Right ventricle myocardium inferior (tissue), 1 donor: ENCODE measurements at places on chromosomes 5 and 9.
A peak's percentile ranks its signal among the peaks of the same experiment; 100 is the strongest.

GRCh38 chr5:75584641-75585040 is 26.6 kb upstream of the ANKDD1B start:
- DNase-seq, result no peak

GRCh38 chr5:74651710-74652109 is 11.2 kb upstream of the ENC1 start:
- no peak for DNase-seq

DNA sequence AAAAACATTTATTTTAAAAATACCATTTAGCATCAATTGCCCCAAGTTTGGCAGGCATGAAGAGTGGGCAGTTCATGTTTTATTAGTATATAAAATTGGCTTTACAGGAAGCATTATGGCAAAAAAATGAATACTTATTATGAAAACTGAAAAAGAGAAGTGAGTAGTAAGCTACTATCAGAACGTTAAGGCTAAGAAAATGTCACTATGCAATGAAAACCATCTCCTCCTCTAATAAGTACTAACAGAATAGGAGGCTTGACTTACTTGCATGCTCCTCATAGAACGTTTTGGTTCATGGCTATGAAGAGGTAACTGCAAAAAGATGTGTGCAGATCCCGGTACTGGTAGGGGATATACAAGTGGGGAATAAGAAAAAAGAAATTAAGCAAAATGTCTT is 23.6 kb downstream of the TICAM2 start:
- no peak for DNase-seq

DNA sequence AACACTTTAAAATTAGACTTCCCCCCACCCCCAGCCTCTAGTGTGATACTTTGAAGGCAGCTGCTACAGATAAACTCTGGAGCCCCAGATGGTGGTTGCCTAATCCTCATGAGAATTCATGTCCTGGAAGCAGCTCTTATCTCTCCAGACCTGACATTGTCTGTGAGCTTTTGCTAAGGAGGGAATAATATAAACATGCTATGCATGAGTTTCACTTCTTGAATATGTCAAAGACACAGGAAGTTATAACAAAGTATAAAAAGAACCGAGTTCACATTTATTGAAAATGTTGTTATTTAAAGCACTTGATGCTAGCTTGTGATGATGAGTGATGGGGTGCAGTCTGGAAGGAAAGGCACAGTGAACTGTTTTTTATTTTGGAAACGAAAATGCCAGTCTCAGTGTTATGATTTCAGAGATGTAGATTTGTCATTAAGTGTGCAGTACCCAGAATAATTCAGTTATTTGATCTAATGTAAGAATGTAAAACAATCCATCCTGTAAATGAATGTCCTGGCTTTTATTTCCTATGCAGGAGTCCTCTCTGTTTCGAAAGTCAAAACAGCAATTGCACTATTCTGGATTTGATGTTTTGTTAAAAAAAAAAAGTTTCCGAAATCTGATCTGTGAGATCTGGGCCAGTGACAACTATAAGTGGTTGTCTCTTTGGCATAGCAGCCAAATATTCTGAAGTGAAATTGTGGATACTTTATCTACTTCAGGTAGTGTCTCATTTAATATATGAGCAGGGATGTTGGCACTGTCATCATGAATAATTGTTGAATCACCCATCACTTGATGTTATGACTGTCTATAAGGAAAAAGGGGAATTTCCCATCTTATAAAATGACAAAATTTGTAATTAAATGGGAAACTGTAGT is 77.0 kb downstream of the ZCCHC7 start:
- DNase-seq, result no peak

DNA sequence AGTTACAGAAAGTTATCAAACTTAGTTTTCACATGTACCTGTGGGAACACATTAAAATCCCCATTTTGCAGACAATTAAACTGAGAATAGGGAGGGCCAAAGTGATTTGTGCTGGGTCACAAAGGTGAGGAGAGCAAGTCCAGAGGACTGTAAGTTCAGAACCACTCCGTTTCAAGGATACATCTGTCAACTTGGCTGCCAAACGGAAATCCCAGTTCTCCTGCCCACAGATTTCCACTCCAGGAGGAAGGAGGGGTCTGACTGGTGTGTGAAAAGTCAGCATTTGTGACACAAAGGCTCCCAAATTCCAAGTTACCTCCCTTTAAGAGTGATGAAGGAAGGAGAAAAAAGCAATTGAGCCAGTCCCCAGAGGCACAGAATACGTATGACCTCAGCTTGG is 42.3 kb downstream of the PRELID2 start:
- no peak for DNase-seq

DNA sequence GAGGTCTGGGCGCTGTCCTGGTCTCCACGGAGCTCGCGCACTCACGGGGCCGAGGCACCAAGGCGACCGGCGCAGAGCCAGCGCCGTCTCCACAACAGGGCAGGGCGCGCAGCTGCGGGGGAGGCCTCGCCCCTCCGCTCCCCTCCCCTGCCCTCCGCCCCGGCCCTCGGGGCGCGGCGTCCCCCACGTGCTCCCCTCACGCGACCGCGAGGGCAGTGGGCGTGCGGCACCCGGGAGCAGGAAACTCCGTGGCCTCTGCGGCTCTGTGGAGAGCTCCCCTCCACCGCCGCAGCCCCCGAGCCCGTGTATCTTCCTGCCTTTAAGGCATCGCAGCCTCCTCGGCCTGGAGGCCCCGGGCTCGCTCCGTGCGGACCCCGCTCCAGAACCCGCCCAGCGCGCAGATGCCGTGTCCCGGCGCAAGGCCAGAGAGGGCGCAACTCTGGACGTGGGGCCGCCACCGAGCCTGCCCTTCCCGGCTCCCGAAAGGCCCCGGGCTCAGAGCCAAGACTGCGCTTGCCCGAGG is 708 bp upstream of the TUBB4B start:
- DNase-seq, result peak; percentile 91

GRCh38 chr9:27548055-27548741 is 18.6 kb upstream of the MOB3B start:
- DNase-seq, result no peak

DNA sequence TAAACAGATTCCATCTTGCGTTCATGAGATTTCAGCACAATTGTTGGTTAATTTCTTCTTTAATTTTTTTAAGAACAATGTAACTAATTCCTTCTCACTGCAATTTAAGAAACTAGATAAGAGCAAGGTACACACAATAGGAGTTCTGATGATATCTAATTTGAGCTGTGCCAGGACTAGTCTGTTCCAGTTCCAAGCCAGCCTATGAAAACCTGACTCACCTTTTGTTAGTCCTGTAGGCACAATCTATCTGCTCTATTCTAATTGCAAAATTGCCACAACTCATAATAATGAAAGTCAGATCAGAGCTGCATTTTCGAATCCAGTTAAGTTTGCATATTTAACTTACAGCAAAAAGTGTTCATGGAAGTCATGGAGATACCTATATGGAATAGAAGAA is 494.1 kb upstream of the TUSC1 start:
- DNase-seq, result no peak

DNA sequence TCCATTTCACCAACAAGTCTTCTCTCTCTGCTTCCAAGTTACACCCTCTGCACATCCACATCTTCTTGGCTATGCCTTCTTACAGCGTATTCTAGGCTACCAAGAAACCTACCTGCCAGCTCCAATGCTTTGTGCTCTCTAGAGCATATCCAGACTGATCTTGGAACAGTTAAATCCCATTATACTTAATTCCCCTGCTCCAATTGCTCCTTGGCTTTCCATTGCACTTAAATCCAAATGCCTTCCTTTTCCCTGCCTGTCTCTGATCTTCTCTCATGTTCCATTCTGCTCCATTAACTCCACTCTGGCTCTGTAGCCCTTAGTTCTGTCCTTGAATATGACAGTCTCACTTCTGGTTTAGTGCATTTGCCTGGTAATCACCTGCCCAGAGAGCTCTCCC is 322.4 kb downstream of the LRRC70 start:
- DNase-seq, result no peak

DNA sequence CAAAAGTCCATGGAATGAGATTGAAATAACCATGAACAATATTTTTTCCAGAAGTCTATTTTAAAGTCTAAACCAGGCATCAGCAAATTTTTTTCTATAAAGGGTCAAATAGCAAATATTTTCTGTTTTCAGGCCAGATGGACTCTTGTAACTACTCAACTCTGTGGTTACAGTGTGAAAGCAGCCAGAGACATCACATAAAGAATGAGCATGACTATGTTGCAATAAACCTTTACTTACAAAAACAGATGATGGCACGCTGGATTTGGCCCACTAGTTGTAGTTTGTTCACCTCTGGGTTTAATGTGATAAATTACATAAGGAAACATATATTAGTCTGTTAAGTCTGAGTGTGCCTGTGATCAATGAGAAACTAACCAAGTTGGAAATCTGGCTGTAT is 319.2 kb downstream of the TRPM3 start:
- no peak for DNase-seq

DNA sequence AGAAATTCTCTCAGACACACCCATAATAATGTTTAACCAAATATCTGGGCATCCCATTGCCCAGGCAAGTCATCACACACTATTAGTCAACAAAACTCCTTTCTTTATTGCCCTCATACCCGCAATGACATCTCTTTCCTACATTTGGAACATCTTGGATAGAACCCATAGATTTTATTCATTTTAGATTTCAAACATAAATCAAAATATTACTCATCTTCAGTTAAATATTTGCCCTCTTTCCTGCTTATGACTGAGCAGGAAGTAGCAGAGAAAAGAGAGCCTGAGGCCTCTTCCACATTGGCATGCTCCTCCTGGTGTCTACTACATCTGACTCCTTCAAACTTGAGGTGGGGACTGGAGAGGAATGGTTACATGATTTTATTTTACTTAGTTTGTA is 592.0 kb downstream of the CHSY3 start:
- no peak for DNase-seq

GRCh38 chr5:159052401-159053011 is 47.2 kb downstream of the EBF1 start:
- DNase-seq, result no peak

DNA sequence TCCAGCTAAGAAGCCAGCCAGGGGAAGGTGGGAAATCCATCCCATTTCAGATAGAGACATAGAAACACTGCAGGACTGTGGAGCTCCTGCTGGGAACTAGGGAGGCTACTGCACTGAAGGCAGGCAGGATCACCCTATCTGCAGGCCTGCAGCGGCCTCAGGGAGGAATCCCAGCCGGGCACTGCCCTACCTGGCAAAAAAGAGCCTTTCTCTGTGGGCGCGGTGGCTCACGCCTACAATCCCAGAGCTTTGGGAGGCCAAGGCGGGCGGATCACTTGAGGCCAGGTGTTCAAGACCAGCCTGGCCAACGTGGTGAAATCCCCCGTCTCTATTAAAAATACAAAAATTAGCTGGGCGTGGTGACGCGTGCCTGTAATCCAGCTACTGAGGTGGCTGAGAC is 71.4 kb upstream of the PHYKPL start:
- peak; percentile 45 for DNase-seq
